ENCODE measurements at places on chromosomes 3 and 15. TPM values are rescaled to one million over a fixed set of nuclear protein-coding genes. Genes with fewer than 3 reads are reported as not detected.
A peak's percentile ranks its signal among the peaks of the same experiment; 100 is the strongest.

Gene PPP1R14D
- not detected for total RNA-seq

Gene TJP1
- 0.10 TPM for total RNA-seq

Gene CYP1A1
- not detected for total RNA-seq

DNA sequence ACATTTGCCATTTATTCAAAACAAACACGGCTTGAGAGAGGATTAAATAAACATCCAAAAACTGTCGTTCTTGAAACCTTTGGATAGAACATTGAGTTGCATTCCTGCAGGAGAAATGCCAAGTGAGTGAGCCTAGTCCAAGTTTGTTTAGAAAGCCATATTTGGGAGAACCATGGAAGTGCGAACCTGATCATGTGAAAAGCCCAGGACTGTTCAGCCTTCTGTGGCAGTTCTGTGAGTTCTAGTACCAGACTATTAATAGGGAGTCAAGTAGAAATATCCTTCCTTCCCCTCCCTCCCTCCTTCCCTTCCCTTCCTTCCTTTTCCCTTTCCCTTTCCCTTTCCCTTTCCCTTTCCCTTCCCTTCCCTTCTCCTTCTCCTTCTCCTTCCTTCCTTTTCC, 470.4 kb downstream of the LPP start:
- no peak for DNase-seq

- no peak for DNase-seq
These were observed 2.9 kb downstream of the CADM2 start for GRCh38 chr3:84961521-84962255.

- no peak for DNase-seq
These were observed 33.0 kb downstream of the CHDH start for GRCh38 chr3:53813229-53813628.

DNA sequence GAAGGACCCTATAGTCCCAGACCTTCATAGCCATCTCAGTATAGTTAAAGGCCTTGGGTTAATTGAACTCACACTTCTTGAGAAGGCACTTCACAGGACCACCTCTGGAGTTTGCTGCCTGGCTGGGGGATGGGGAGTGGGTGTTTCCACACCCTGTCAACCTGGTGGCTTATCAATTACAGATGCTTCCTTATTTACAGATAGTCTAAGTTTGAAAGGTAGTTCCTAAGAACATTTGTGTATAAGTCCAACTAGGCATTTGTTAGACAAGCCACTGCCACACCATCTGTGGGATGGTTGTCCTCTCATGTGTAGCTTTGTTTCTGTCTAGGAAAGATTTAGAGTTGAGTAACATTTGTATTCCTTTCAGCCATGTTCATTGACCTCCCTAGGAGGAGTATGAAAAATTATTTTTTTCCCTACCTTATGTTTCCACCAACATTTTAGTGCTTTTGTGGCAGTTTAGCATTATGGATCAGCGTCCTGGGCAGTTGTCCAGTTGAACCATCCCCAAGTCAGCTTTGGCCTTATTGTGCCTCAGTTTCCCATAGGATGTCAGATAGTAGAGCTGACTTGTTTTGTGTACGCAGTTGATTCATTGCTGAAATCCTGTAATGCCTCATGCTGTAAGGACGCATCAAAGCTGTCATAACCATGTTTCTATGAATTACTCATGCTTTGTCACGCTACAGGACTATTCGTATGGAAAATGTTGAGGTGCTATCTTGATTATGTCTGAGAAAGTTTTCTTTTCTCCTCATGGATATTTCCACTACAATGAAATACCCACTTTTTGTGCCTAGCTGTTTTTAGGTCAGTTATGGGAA, 21.2 kb upstream of the SIAH2 start:
- no peak for DNase-seq

GRCh38 chr3:131602011-131602779, 99.4 kb upstream of the MRPL3 start:
- no peak for DNase-seq

DNA sequence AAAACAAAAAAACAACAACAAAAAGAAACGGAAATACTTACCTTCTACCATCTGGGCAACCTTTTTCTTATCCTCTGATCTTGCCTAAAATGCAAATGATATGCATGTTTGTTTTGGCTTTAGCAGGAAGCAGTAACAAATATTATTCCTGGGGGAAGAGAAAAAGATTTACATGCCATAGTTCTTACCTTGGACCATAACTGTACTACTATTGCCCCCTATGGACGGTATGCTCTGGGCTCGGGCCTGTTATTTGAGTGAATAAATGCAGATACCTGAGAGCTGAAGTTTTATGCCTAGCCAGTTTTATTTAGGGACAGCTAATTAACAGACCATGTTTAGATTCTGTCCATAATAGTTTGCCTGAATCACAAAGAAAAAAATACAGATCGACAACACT, 12.6 kb upstream of the STARD5 start:
- peak; percentile 65 for DNase-seq

DNA sequence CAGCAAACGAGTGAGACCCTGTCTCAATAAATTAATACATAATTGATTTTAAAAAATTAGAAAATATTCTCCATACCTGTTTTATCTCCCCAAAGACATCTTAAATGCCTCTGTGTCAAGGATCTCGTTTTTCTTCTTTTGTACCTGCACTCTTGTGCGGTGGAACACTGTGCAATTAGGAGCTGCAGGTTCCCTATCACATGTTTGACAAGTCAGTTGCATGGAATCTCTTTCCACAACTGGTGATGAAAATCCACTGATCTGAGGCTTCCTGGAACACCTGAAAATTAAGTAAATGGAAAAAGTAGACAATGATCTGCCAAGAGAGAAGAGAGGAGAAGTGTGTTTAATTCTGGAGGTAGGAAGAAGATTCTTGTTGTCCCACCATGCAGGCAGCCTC, 3.0 kb upstream of the SNX22 start:
- DNase-seq = no peak
